Colonic mucosa (tissue), 4 donors: ENCODE measurements at places on chromosomes 11 and 22.
A peak's percentile ranks its signal among the peaks of the same experiment; 100 is the strongest.

GRCh38 chr11:117328375-117329010, 839 bp downstream of the CEP164 start:
- peaks cover 5% of the 10 kb centered on the region for H3K4me1 ChIP-seq
- H3K36me3 ChIP-seq: no peaks in the 10 kb centered on the region
- peak; percentile 47 for DNase-seq
- H3K4me3 ChIP-seq: peak overlapping the region; percentile 75
- peak overlapping the region; percentile 85 for H3K27ac ChIP-seq
- no peaks in the 10 kb centered on the region for H3K27me3 ChIP-seq

GRCh38 chr11:71927820-71928736, at the start of gene XNDC1N:
XNDC1N (minus strand) TSS chr11:71928594; CDS start chr11:71923353, 5,241 bp downstream.
- peak within 1 kb of the TSS; percentile 83 for H3K4me3 ChIP-seq
- peak; percentile 71 for DNase-seq
- H3K27ac ChIP-seq: peak within 1 kb of the TSS; percentile 77
- no peaks in the 10 kb centered on the region for H3K27me3 ChIP-seq
- no peaks in the 10 kb centered on the region for H3K36me3 ChIP-seq

DNA sequence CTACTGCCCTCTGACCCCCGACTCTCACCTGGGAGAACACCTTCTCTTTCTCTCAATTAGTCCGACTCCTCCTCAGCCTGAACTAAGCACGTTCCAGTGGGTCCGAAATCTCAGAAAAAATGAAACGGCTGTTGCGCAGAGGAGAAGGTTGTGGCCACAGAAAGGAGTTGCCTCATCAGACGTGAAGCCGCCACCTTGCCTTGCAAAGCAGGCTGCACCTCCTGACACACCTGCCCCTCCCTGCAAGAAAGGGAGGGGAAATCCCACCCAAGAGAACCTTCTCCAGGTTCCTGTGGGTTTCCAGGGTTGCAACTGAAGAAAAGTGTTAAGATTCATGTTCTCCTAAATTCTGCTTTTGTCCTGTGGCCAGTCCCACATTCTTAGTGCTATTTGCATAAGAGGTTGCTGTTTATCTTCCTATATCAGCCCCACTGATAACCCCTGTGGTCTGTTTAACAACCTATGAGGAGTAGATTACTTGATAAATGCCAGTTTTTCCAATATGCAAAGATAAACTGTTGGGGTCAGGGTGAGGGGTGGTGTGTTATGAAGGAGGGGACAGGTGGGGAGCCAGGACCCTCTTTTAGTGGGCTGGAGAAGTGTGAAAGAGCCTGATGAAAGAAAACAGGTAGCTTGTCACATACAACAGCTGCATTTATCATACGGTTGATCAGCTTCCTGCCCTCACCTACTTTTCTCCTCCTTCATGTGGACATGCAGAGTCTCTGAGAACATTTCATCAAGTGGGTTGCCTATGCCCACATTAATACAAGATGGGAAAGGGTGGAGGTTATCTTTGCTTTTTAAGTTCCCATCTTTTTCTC, 18.2 kb downstream of the ZBTB16 start:
- H3K27me3 ChIP-seq: no peaks in the 10 kb centered on the region
- DNase-seq: no peak
- peak overlapping the region; percentile 12 for H3K27ac ChIP-seq
- H3K4me3 ChIP-seq: no peak overlapping the region

GRCh38 chr11:116055064-116055463, 550.8 kb upstream of the CADM1 start:
- H3K27ac ChIP-seq: no peak overlapping the region
- no peaks in the 10 kb centered on the region for H3K27me3 ChIP-seq
- no peaks in the 10 kb centered on the region for H3K4me1 ChIP-seq
- no peak overlapping the region for H3K4me3 ChIP-seq

DNA sequence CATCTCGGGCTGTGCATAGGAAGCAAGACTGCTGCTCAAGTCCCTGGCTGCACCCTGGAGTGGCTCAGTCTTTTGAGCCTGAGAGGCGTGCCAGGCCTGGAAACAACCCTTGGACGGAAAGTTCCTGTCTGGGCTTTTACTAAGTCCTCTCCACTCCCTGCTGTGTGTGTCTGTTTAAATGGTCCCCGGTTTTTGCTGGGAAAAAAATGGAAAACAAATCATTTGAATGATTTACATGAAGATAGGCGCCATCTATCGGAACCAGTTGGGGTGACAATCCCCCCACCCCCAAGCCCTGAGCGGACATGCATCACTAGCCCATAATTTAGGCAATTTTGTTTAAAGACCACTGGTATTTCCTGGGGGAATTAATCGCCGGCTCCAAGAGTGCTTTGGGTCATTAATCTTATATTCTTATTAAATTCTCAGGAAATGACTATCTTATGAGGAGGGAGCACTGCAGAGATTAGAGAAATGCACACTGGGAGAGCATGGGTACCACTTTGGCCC, 2.7 kb upstream of the GAB2 start:
- H3K27ac ChIP-seq: peak overlapping the region; percentile 28
- H3K4me3 ChIP-seq: no peak overlapping the region
- DNase-seq: peak; percentile 77
- no peaks in the 10 kb centered on the region for H3K36me3 ChIP-seq
- H3K27me3 ChIP-seq: no peaks in the 10 kb centered on the region
- H3K4me1 ChIP-seq: no peaks in the 10 kb centered on the region

- H3K27ac ChIP-seq: no peak overlapping the region
- no peak for DNase-seq
- H3K4me3 ChIP-seq: no peak overlapping the region
- no peaks in the 10 kb centered on the region for H3K36me3 ChIP-seq
- no peaks in the 10 kb centered on the region for H3K27me3 ChIP-seq
- H3K4me1 ChIP-seq: no peaks in the 10 kb centered on the region
These were observed 14.8 kb downstream of the PLAAT3 start for GRCh38 chr11:63599211-63600122.
